ENCODE measurements at places on chromosomes 4 and X. TPM values are rescaled to one million over a fixed set of nuclear protein-coding genes. Genes with fewer than 3 reads are reported as not detected.

GRCh38 chrX:136196691-136197155 lies 49.4 kb downstream of the FHL1 start:
- DNase-seq = no peak

GRCh38 chrX:24643116-24643515 lies 4.0 kb downstream of the PCYT1B start:
- DNase-seq = no peak

SRPX gene
- 36.1 TPM for total RNA-seq

GRCh38 chrX:53265771-53266574 lies 15.4 kb downstream of the IQSEC2 start:
- no peak for DNase-seq

PWWP3B gene
- total RNA-seq = 9.2 TPM

BEX5 gene
- total RNA-seq = 0.97 TPM

DNA sequence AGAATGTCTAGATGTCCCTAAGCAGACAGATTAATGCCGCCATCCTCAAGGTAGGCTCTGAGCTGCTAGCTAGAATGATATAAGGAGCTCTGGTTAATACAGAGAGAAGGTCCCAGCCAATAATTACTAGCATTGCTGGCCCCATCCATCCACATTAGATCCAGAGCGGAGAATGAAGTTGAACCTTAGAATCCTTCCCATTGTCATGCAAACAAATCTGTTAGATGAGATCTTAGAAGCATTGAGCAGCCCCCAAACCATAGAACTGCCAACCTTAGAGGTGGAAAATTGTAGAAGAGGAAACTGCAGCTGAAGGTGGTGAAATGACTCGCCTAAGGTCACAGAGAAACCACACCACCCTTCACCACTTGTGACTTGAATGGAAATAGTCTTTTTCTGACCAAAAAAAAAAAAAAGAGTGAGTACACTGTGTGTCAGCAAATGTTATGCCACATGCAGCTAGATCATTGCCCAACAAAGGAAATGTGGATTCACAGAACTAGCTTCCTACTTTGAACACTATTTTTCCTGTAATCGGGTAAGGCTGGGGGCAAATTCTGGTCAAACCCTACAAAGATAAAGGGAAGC lies 162.1 kb downstream of the SMIM20 start:
- DNase-seq = no peak

All from Right ventricle myocardium superior (tissue), 1 donor.